Ureter (tissue), 1 donor: ENCODE measurements at places on chromosomes 1 and 21. TPM values are rescaled to one million over a fixed set of nuclear protein-coding genes. Genes with fewer than 3 reads are reported as not detected.

C1orf115 gene
- total RNA-seq = 13.1 TPM

OR6N1 gene
- not detected for total RNA-seq

GCSAML gene
- 0.91 TPM for total RNA-seq

GBP7 gene
- not detected for total RNA-seq

TRIM63 gene
- 0.49 TPM for total RNA-seq

RYR2 gene
- total RNA-seq = 5.5 TPM

FMOD gene
- total RNA-seq = 59.0 TPM

CLDN14 gene
- total RNA-seq = not detected

MFSD2A gene
- 28.5 TPM for total RNA-seq

- DNase-seq = no peak
Measured at GRCh38 chr1:84401156-84401555, 2.9 kb downstream of the DNASE2B start.

DNA sequence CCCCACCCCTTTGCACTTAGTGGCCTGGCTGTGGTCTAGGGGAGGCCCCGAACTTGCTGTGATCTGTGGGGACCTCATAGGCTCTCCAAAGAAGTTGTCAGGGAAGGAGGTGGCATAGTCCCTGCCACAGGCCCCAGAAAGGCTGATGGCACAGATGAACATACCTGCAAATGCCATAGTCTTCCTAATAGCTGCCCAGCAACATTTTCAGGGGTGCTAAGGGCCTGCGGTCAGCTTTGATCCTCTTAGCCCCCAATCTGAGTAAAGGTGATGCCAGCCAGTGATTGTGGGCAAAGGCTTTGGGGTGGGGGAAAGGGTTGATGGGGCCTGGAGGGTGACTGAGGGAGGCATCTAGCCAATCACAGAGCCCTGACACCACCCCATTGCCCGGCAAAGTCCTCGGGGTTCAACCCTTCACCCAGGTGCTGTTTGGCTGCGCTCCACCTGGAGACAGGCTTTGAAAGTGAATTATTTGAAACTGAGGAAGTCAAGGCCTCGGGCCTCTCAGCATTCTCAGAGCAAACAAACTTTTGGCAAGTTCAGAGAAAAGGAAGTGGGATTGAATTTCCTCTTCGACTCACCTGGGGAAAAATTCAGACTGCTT lies 35.8 kb downstream of the PAX7 start:
- peak; percentile 75 for DNase-seq

- no peak for DNase-seq
Measured at GRCh38 chr1:3992746-3993145, 92.7 kb upstream of the C1orf174 start.

GRCh38 chr1:87064986-87065385 lies 150.6 kb downstream of the HS2ST1 start:
- no peak for DNase-seq

DNA sequence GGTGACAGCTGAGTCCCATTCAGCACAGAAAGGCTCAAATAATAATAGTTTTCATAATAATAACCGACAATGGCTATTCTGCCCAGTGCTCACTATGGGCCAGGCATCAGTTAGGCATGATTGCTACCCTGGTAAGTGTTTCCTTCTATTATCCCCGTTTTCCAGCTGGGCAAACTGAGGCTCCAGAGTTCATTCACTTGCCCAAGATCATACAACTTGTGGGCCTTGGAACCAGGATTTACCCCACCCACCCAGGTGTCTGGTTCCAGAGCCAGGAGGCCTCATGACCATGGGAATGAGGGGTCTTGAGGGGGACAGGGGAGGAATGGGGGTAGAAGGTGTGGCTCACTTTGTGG lies 518 bp downstream of the PLOD1 start:
- no peak for DNase-seq

GRCh38 chr1:3841491-3841890 lies 15.5 kb downstream of the CEP104 start:
- DNase-seq = no peak

DNA sequence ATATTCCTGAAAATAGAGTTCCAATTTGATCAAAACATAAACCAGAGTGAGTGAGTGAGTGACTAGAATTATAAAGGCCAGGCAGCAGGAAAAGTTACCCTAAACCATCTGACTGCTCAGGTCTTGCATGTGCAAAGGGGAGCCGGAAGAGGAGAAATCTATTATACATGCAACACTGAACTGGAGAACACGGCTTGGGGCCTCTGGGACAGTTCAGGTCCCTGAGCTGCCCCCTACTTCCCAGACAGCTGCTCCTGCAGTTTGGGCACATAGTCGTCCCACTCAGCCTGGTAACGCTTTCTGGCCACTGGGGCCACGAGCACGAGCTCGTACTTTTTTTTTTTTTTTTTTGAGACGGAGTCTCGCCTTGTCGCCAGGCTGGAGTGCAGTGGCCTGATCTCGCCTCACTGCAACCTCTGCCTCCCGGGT lies 40.1 kb downstream of the PTPRC start:
- DNase-seq = no peak

- DNase-seq = no peak
Measured at GRCh38 chr1:159790237-159790917, 9.6 kb downstream of the DUSP23 start.

GRCh38 chr1:25515033-25515432 lies 28.4 kb upstream of the LDLRAP1 start:
- peak; percentile 24 for DNase-seq

- no peak for DNase-seq
Measured at GRCh38 chr1:39699419-39699818, 8.2 kb upstream of the HPCAL4 start.

- no peak for DNase-seq
Measured at GRCh38 chr1:8043621-8044020, 17.5 kb upstream of the ERRFI1 start.
